Fibroblast of lung (primary cell): ENCODE measurements at places on chromosomes 7 and 10.

DNA sequence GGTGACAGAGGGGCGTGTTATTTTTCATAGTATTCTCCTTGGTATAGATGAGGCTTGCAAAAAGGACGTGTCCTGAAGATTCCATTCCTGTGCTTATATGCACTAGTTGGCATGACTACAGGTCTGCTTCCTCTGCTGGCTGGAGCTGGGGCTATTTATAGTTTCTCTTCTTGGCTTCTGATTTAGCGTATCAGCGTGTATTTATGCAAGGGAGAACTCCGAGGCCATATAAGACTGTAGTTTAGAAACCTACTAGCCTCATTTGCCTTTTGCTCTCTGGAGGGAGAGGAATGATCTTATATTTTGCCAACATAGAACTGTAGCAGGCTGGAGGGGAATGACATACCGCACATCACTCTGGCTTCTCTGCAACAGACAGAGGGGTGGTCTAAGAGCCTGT lies 39.7 kb downstream of the CACNB2 start:
- DNase-seq, result peak; percentile 90

DNA sequence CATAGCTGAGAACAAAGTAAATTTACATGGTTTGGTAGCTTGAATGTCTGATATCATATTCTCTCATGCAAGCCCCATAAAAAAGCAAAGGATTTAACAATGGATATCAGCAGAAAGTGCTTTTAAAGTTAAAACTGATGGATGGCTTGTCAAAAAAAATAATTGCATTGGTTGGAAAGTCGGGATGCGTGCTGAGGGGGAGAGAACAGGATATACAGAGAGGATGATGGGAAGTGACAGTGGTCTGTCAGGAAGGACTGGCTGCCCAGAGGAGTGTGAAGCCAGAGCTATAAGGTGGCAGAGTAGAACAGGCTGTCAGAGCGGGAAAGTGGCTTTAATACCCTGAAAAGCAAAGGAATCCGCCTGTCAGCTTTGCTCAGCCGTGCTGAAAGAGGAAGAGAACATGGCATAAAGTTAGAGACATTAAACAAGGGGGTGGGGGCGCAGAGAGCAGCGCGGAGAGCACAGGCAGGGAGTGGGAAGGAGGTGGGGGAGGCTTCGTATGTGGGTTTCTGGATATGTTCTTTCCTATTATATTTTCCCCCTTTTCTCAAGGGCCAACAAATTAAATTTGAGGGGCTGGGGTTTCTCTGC lies 493.0 kb downstream of the LRMDA start:
- no peak for DNase-seq

GRCh38 chr7:98913026-98913425 lies 34.7 kb downstream of the TRRAP start:
- no peak for DNase-seq

DNA sequence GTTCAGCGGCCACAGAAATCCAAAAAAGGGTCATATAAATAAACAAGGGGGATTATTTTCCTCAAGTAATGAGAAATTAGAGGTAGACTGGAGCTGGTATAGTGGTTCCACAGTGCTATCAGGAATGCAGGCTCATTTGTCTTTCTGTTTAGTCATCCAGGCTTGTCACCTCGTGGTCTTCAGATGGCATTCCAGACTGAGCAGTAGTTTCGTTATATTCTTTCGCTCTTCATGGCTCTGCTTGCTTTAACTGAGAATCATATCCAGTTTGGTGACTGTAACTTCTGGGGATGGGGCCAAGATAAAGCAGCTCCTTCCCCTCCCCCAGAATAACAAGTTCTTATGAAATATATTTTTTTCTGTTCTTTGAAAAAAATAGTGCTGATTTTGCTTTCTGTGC lies 9.5 kb downstream of the ANKIB1 start:
- DNase-seq, result peak; percentile 91

DNA sequence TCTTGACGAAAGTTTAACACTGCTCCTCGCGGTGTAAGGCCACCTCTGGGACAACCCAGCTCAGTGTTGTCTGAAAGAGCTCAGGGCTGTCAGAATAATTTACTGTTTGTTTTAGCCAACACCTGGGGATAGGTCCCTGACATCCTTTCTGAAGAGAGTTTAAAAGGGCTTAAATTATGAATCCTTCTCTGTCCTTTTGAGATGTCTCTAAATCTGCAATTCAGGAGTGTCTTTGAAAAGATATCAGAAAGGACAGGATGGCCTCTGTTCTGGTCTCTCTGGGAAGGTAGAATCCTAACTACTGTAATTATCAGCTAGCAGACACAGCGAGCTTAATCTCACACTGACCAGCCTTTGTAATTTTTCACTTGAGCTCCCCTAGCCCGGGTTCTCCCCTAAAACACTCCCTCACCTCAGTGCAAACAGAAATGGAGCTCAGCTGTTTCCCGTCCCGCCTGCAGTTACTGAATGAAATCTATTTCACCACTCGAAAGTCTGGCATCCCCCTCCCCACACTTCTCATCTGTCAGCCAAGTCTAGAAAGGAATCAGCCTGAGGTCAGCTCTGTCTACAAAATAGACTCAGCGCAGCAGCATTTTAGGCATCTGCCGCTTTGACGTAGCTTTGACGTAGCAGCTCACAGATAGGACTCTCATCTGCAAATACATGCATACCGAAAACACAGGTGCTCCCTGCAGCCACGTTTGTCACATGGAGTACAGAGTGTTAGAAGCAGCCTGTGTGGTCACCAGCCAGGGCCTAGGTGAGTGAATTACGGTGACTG lies 4.8 kb downstream of the DYNC2I1 start:
- no peak for DNase-seq

GRCh38 chr7:77907281-77907680 lies 108.7 kb downstream of the PHTF2 start:
- DNase-seq, result no peak

DNA sequence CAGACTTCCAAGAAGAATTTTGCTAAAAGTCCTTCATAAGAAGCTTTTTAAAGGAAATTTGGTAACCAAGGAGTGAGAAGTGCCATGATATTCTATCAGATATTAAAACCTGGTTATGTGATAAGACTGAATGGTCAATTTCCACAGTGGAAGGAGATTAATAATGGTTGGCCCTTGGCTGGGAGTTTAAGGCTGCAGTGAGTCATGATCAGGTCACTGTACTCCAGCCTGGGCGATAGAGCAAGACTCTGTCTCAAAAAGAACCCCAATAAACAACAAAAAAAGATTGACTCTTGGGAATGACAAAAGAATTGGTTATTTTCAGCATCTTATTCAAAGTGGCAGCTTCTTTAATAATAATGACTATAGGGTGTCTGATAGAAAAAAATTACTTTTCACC lies 37.2 kb downstream of the EXOC4 start:
- DNase-seq, result peak; percentile 55

- DNase-seq, result peak; percentile 60
These were observed 11.2 kb upstream of the PDK4 start for GRCh38 chr7:95607561-95607960.

- no peak for DNase-seq
These were observed 11.8 kb upstream of the PRKAR1B start for GRCh38 chr7:738723-739454.

DNA sequence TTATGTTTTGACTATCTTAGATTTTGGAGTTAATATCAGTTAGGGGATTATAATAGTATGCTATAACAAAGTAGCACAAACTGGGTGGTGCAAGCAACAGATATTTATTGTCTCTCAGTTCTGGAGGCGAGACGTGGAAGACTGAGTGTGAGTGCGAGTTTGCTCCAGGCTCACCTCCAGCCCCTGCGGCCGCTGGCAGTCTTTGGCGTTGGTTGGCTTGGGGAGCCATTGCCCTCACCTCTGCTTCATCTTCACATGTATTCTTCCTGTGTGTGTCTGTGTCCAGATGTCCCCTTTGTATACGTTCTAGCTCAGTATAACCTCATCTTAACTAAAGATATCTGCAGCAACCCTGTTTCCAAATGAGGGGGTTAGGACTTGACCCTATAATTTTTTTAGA lies 343.9 kb upstream of the COBL start:
- no peak for DNase-seq

DNA sequence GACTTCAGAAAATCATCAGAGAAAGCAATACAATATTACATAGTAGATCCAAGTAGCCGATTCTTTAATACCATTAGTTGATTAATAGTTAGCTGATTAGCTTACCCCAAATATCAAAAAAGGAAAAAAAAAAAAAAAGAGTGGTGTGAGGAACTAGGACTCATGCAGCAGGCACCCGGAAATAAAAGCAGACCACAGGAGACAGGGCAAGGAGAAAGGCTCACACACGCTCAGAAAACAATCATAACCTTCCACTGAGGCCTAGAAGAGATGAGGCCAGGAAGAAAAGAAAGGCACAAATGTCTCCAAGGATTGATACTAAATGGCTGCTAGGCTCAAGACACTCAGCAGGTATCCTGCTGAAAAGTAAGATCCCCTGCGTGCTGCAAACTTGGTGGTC lies 25.9 kb downstream of the TRDMT1 start:
- peak; percentile 65 for DNase-seq

DNA sequence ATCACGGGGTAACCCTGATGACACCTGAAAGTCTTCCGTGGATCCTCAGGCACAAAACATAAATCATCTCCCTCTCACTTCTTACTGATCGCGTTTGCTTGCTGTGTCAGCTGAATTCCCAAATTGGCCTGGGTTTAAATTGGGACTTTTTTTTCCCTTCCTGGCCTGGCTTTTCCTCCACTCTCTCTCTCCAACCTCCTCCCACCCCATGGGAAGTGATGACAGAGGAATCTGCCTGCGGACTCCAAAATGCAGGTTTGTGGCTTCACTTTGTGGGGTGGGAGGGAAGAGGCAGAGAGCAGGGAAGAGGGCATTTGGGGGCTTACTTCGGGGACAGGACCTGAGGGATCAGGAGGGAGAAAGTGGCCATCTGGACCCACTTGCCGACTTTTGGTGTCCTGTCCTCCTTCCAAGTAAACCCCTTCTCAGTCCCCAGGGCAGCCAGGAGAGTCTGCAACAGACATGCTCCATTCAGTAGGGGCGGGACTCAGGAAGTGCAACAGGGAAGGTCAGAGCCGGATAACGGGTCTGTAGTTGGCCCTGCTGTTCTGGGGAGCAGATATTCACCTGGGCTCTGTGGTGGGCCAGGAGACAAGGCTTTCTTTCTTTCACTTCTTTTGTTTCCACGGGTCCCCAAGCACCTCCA lies 172.7 kb downstream of the PLXNA4 start:
- peak; percentile 27 for DNase-seq

- peak; percentile 48 for DNase-seq
These were observed 100.1 kb downstream of the HIP1 start for GRCh38 chr7:75638594-75639070.

- no peak for DNase-seq
These were observed 26.2 kb downstream of the HIBADH start for GRCh38 chr7:27636326-27637006.

- DNase-seq, result no peak
These were observed 2.6 kb downstream of the ADCYAP1R1 start for GRCh38 chr7:31054608-31055278.

DNA sequence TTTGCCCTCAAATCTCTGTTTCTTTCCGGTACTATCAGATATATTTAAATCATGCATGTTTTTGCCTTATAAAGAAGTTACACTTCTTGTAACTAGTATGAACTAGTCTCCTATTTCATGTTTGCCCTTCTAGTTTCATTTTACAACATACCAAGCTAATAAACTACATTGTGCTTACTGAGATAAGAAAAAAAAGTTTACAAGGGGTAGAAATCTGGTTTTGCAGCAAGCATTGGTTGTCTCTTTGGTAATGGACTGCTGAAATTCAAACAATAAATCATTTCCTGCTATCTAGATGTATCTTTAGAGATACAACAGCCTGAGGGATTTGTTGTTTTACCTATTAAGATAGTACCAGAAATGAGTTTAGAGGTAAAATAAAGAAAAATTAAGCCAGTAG lies 18.8 kb downstream of the PTTG1IP2 start:
- DNase-seq, result no peak

- DNase-seq, result peak; percentile 77
These were observed 843 bp upstream of the GATA3 start for GRCh38 chr10:8053446-8054243.

DNA sequence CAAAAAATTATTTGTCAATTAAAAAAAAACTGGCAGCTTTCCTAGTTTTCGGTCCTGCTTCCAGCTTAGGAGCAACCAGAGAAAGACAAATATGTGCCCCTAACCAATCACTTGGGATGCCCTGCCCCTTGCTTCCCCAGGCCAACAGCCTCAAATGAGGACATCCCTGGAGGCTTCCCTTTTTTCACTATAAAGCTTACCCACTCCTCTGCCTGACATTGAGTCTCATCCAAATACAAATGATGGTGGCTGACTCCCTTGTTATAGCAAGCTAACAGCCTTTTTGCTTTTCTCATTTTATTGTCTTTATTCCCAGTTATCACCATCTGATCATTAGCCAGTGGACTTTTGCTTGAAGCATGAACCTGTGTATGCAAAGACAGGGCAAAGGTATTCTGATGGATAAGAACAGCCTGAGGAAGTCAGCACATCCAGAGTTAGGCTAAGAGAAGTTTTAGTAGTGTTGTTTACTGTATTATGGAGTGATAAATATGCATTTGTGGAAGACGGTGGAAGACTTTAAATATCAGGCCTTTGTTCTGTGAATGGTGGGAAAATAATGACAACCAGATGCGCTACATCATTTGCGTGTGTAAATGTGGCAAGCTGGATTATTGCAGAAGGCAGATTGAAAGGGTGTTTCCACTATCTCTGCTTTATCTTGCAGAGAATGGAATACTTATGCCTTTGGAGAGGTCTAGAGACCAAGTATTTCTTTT lies 1.7 kb upstream of the CCM2 start:
- no peak for DNase-seq

DNA sequence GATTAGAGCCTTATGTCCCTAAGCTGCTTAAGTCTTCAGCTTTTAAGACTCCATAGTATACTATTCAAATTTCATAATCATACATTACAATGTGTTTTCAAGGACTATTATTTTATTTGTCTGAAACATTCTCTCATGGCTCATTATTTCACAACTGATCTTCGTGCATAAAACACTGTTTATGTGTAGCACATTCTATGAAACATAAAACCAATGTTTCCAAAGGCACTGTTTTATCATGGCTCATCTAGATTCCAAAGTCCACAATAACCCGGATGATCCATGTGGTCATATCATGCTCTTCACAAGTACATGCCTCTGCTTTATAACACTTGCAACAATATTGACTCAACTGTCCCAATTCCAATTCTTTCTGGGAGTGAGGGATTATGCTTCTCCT lies 806.1 kb downstream of the TNS3 start:
- DNase-seq, result no peak

GRCh38 chr7:87226495-87226894 lies 7.0 kb upstream of the TMEM243 start:
- DNase-seq, result no peak
